A549 treated with AZD2906 at 1 μM for 4 hours (cell line): ENCODE measurements at places on chromosomes 12 and 14. TPM values are rescaled to one million over a fixed set of nuclear protein-coding genes. Genes with fewer than 3 reads are reported as not detected.

The CPM gene
- total RNA-seq: 4.6 to 6.7 TPM (median 5.2 TPM) in 5 replicates

The ATN1 gene
- 50.9 to 76.0 TPM (median 73.6 TPM) in 5 replicates for total RNA-seq

The CMKLR1 gene
- total RNA-seq: 0.02 to 0.06 TPM (median 0.02 TPM) in 3 of 5 replicates, not detected in the others

The PRH2 gene
- 0.23 to 0.48 TPM (median 0.43 TPM) in 3 of 5 replicates, not detected in the others for total RNA-seq

The KERA gene
- total RNA-seq: not detected in 5 replicates

The BRMS1L gene
- 10.4 to 14.6 TPM (median 10.9 TPM) in 5 replicates for total RNA-seq

The TMEM132C gene
- total RNA-seq: not detected in 5 replicates

The TMTC1 gene
- 0.01 to 0.16 TPM (median 0.02 TPM) in 5 replicates for total RNA-seq

The SLC15A5 gene
- total RNA-seq: not detected in 5 replicates

The SSTR1 gene
- 0.02 to 0.03 TPM (median 0.02 TPM) in 3 of 5 replicates, not detected in the others for total RNA-seq

The GPR84 gene
- total RNA-seq: 0.05 to 0.11 TPM (median 0.08 TPM) in 3 of 5 replicates, not detected in the others

The RNASE3 gene
- not detected in 5 replicates for total RNA-seq

The ADCY6 gene
- 9.5 to 12.7 TPM (median 11.3 TPM) in 5 replicates for total RNA-seq

The SLC35F4 gene
- not detected in 5 replicates for total RNA-seq

The CLEC14A gene
- not detected in 5 replicates for total RNA-seq

The LHX5 gene
- 0.02 to 0.07 TPM (median 0.05 TPM) in 4 of 5 replicates, not detected in the other for total RNA-seq

The GALNT16 gene
- total RNA-seq: 2.6 to 3.1 TPM (median 2.7 TPM) in 5 replicates

The PLEKHH1 gene
- 2.2 to 3.8 TPM (median 3.1 TPM) in 5 replicates for total RNA-seq

The FGF23 gene
- total RNA-seq: not detected in 5 replicates

The NFE2 gene
- total RNA-seq: 0.03 to 0.08 TPM (median 0.07 TPM) in 4 of 5 replicates, not detected in the other
